ENCODE measurements at places on chromosomes 7 and 10. TPM values are rescaled to one million over a fixed set of nuclear protein-coding genes. Genes with fewer than 3 reads are reported as not detected.

The RAMP3 gene
- not detected for total RNA-seq

The NCF1 gene
- total RNA-seq: 0.13 TPM

The NEUROD6 gene
- not detected for total RNA-seq

The PNLIPRP2 gene
- total RNA-seq: not detected

Data from A549 treated with Mapracorat at 1 μM for 4 hours (cell line).